ENCODE measurements at places on chromosomes 6 and 20. TPM values are rescaled to one million over a fixed set of nuclear protein-coding genes. Genes with fewer than 3 reads are reported as not detected.

The SLC22A2 gene
- 27.9 TPM for total RNA-seq

The TFAP2C gene
- 1.4 TPM for total RNA-seq

The PSORS1C1 gene
- 3.6 TPM for total RNA-seq

- no peak for DNase-seq
- H3K27ac ChIP-seq: no peak overlapping the region
- no peaks in the 10 kb centered on the region for H3K36me3 ChIP-seq
- no peak overlapping the region for H3K4me3 ChIP-seq
- H3K27me3 ChIP-seq: no peaks in the 10 kb centered on the region
- H3K4me1 ChIP-seq: no peaks in the 10 kb centered on the region
Measured at GRCh38 chr6:118579786-118580185, 31.7 kb downstream of the PLN start.

- no peaks in the 10 kb centered on the region for H3K4me1 ChIP-seq
- DNase-seq: no peak
- no peak overlapping the region for H3K4me3 ChIP-seq
- no peaks in the 10 kb centered on the region for H3K36me3 ChIP-seq
Measured at GRCh38 chr6:80939898-80940297, 812.6 kb downstream of the TENT5A start.
